ENCODE measurements at places on chromosomes 3 and 15. TPM values are rescaled to one million over a fixed set of nuclear protein-coding genes. Genes with fewer than 3 reads are reported as not detected.

DNA sequence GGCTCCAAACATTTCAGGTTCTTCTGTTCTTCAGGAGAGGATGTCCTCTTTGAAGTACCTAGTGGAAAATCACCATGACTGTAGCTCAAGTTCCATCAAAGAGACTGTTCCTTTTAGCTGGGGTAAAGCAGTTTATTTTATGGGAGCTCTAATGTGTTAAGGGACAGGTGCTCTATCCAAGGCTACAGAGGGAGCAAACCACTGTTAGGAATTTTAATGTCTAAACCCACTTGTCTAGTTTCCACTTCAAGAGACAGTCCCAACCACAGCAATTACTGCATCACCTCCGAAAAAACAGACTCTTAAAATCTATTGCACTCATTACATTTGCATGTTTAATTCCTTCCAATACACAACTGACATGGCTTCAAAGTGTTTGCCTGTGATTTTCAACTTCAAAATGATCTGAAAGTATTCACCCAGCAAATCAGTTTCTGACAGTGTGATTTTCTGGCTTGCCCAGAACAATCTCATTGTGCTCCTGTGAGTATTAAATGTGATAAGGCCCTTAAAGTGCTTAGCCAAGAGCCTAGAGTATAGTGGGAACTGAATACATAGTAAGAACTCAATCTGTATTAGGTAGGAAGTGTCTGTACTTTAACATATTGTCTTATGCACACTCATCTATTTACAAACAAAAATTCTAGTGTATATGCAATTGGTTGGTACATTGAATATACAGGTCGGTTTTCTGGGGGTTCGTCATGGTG is 266.5 kb upstream of the CCDC54 start:
- no peak for DNase-seq

DNA sequence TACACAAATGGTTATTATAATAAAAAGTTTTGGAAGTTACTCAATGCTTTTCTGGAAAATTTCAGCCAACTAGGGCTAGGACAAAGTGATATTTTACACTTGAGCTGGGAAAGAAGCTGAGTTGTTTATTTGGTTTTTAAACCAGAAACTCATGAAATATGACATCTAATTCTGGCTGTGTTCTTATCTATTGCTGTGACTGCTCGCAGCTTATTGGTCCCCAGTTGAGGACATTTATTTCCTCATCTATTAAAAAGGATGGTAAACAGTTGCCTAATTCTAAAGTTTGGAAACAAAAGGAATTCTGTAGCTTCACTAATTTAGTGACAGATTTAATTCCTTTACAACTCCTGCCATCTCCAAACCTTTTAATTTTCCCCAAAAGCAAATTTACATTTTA is 487.6 kb upstream of the IL12A start:
- DNase-seq, result no peak

The SOX14 gene
- total RNA-seq, result not detected

The MAPKAPK3 gene
- total RNA-seq, result 10.7 TPM

The TYRO3 gene
- total RNA-seq, result 5.1 TPM
